ENCODE measurements at places on chromosomes 11 and 22. TPM values are rescaled to one million over a fixed set of nuclear protein-coding genes. Genes with fewer than 3 reads are reported as not detected.

The KREMEN1 gene
- 6.1 TPM for total RNA-seq

The CFAP300 gene
- 1.9 TPM for total RNA-seq

The RFPL2 gene
- total RNA-seq: not detected

The GDPD4 gene
- total RNA-seq: not detected

The GNAZ gene
- total RNA-seq: 1.2 TPM

The DMC1 gene
- 5.6 TPM for total RNA-seq

The NCF4 gene
- total RNA-seq: 3.9 TPM

DNA sequence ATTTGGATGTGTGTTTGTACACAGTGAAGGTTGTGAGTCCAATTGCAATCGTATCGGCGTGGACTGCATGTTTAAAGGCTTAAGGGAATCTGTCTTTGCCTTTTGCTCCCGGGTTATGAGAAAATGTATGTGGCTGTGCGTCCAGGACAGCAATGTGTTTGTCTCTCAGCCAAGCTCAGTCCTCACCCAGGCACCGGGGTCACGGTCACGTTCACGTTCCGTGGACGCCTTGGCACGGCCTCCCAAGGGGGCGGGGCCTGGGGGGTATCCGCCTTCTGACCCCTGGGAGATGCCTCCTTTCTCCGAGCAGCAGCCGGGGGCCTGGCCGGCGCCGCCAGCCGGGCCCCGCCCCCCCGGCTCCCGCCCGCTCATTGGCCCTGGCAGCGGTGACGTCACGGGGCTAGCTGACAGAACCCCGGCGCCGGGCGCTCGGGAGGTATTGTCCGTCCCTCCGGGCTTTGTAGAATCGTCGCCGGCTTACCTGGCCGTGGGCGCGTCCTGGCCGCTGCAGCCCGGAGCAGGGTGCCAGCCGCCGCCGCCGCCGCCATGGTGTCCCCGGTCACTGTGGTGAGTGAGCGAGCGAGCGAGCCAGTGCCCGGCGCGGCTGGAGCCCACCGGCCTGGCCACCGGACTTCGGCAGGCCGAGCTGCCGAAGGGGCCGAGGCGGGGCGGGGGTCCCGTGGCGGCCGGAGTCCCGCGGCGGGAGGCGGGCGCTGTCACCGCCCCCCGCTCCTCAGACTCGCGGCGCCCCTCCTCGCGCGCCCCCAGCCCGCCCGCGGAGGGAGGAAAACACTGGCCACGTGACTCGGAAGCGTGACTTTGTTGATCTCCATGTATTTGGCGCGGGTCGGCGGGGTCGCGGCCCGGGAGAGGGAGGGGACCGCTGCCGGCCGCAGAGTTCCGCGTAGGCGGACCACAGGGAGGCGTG is at the start of gene TMEM86A:
Gene TMEM86A, plus strand, starts transcription at position 439 of the 928 bp plus-strand sequence. Its CDS starts 108 bp downstream, at position 547.
- peak; percentile 72 for DNase-seq

DNA sequence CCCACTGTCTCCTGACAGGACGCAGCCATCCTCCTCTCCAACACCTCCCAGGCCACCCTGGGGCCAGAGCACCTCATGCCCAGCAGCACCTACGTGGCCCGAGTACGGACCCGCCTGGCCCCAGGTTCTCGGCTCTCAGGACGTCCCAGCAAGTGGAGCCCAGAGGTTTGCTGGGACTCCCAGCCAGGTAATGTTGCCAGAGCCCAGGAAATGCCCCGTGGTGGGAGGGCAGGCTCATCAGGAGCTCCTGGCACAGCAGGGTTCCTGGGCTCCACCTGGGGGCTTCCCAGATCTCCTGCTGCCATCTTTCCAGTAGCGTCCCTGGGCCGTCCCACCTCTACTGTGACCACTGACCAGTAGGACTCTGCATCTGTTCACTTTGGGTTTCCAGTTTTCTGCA is 16.2 kb downstream of the CSF2RB start:
- no peak for DNase-seq

- DNase-seq: no peak
These were observed 46.4 kb downstream of the GAB4 start for GRCh38 chr22:16961477-16962186.

DNA sequence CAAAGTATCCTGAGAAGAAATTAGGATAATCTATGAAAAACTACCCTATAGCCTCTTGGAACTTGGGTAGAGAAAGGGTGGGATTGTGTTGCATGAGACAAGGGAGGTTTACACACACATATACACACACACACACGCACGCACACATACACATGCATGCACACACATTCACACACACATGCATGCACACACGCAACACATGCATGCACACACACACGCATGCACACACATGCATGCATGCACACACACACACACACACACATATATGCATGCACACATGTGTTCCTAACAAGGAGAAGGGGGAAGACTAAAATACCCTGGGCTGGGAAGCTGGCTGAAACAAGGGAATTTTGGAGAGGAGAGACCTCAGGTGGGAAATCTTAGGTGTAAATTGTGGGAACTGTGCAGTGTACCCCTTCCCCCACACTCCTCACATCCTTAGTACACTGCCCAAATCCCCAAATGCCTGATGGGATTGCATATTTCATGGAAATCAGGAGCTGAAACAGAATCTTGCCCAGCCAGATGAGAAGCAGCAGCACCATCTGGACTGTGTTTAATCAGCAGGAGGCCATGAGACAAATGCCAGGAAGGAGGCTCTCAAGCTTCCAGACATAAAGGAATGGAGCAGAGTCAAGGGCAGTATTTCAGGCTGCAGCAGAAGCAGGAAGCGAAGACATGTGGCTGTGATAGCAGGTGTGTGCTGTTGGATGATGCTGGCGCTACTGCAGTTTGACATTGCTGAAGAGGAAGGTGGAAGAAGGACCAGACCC is 14.6 kb upstream of the POLD3 start:
- no peak for DNase-seq

- DNase-seq: no peak
These were observed 70.6 kb downstream of the C2CD3 start for GRCh38 chr11:74100231-74100630.

DNA sequence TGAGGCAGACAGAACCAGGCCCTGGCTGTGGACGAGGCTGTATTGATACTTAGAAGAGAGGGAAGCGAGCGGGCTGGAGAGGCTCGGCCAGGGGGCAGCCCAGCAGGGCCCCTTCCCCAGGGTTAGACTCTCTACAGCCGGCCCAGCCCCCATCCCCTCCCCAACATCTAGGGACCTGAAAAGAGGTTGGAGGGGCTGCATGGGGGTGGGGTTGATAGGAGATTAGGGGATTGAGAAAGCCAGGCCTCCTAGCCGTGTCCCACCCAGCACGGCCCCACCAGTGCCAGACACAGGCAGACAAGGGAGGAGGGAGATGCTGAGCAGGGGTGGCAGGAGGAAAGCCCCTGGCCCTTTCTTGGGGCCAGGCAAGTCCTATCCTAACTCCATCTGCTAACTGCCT is 5.7 kb downstream of the LSP1 start:
- DNase-seq: no peak

- DNase-seq: no peak
These were observed at the start of gene SEPTIN3 for GRCh38 chr22:41969110-41969646. TSS of gene SEPTIN3 (plus strand) at chr22:41969443. CDS start at chr22:41971493, 2,050 bp downstream.

DNA sequence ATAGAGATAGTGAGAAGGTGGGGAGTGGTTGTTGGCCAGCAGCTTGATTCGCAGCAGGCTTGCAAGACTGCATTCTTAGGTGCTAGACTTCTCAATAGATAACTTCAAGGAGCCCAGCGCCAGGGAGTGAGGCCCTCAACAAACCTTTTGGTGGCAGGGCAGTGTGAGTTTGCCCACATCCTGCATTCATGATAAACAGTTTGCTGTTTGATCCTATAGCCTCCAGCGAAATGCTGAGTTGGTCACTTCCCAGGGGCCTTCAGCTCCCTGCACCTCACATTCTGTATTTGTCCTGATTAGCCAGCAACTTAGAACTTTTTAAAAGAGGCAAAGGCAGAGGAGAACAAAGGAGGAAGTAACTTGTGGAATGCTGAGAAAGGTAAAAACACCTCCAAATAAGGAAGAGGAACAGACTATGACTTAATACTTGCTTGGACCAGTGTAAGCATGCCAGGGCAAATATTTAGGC is 25.1 kb downstream of the OR10A6 start:
- DNase-seq: peak; percentile 94

- no peak for DNase-seq
These were observed 99.5 kb downstream of the ZNF280B start for GRCh38 chr22:22408731-22409696.

DNA sequence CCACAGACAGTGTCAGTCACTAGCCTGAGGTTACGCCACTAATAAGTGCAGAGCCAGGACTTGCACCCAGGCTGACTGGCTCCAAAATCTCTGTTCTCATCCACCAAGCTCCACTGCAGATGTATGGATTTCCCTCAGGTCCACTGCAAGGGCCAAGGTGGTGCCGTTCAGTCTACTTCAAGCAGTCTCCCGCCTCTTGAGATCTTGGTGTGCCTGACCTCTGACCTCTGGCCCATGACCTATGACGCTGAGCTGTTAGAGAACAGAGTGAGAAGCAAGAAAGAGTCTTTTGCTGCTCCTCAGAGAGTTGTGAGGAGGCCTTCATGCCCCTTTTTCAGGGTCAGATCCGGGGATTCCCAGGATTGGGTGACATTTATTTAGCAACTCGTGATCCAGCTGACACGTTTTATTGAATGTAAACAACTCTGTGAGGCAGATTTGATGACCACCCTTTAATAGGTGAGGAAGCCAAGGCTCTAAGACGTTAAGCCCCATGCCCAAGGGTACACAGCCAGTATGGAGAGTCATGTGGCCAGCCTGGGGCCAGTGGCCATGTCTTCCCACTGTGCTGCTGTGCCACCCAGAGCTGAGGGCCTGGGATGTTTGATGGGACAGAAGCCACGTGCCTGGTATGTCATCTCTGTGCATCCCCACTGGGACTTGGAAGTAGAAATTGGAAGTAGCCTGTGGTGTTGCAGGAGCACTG is 25.2 kb downstream of the DCPS start:
- DNase-seq: no peak

DNA sequence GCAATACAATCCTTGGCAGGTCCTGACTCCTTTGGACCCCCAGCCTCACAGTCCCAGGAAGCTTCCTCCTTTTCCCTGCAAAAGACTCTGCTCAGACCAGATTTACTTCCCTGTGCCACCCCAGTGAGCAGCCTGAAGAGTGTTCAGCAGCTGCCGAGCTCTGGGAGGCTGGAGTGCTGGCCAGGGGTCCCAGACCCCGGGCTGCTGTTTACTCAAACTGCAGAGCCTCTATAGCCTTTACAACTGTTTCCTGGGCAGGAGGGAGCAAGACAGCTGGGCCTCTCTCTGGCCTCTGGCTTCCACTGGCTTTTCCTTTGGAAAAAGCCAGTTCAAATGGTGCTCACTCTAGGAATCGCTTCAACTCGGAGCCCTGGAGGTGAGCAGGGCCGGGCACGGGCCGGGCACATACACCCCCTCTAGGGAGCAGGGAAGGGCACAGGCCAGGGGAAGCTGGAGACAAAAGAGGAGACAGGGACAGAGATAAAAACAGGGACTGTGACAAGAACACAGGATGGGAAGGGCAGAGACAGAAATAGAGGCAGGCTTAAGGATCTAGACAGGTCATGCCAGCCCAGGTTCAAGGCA is 932 bp downstream of the IRAG1 start:
- no peak for DNase-seq

GRCh38 chr11:95897731-95898130 is 26.2 kb downstream of the MTMR2 start:
- no peak for DNase-seq

DNA sequence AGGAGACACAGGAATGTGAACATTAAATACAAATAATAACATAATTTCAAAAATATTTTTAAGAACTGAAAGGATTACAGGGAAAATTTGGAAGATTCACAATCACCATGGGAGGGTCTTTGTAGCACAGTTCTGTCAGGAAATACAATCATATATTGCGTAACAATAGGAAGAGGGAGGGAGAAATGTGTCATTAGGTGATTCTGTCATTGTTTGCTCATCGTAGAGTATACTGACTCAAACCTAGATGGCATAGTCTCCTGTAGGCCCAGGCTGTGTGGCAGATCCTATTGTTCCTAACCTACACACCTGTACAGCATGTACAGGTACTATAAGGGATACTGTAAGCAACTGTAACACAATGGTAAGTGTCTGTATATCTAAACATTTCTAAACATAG is 330.4 kb downstream of the BRD1 start:
- DNase-seq: peak; percentile 59
